ENCODE measurements at places on chromosomes 7 and 10. TPM values are rescaled to one million over a fixed set of nuclear protein-coding genes. Genes with fewer than 3 reads are reported as not detected.

DNA sequence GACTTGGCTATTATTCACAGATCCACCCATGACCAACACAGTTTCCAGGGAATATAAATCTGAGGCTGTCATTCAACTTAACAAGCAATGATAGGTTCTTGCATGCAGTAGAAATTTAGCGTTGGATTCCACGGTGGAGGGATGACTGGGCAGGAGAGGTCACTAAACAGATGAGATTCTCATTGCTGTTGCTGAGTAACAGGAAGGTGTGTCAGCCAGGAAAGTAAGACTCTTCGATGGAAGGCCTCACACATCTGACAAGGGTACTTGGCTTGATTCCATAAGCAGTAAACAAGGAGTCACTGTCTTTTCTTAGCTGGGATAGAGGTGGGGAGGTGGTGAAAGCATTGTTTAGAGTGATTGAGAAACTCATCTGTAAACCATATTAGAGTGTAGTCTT is 1152.0 kb downstream of the SORCS3 start:
- no peak for DNase-seq

- no peak for DNase-seq
These were observed 6.7 kb downstream of the OR13A1 start for GRCh38 chr10:45308707-45309106.

- DNase-seq: no peak
These were observed 65.5 kb downstream of the BPGM start for GRCh38 chr7:134712196-134712595.

DNA sequence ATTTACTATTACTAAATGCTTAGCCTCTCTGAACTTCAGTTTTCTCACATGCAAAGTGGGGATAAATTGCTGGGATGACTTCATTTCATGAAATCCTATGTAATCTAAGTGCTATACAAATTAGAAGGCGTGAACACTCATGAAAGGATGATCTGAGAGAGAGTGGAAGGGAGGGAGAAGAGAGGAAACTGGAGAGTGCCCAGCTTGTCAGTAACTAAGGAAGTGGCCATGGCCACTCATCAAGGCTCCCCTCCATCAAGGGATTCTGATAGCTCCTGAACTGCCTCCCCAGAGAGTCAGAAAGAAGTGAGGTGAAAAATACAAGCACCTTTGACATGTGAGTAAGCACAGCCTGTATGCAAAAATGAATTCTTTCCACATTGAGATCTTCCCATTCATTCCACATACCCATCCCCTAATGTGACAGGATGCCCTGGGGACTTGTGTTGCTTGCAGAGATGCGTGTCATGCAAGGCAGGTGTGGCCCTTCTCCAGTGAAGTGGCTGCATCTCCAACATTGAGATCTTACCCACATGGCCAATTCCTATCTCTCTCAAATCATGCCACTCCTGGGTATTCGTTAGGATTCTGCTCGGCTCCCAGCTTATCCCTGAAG is 76.5 kb upstream of the ITPRID1 start:
- DNase-seq: no peak

GRCh38 chr10:111705021-111705420 is 478.5 kb downstream of the GPAM start:
- no peak for DNase-seq

DNA sequence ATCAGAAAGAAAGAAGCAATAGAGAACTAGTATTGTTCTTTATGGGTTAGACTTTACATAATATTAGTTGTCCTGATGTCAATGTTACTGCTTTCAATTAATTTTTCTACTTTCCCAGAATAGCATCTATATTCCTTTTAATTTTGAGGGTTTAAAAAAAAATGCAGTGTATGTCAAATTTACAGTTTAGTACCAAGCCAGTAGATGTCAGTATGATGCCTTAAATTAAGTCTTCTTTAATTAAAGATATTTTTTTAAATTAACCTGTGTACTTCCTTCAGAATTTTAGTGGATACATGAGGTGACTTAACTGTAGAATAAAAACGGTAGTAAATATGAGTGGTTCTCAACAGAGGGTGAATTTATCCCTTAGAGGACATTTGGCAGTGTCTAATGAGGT is 35.2 kb upstream of the STOX1 start:
- DNase-seq: peak; percentile 30

GRCh38 chr7:45863715-45864114 is 9.2 kb downstream of the CCDC201 start:
- DNase-seq: no peak

DNA sequence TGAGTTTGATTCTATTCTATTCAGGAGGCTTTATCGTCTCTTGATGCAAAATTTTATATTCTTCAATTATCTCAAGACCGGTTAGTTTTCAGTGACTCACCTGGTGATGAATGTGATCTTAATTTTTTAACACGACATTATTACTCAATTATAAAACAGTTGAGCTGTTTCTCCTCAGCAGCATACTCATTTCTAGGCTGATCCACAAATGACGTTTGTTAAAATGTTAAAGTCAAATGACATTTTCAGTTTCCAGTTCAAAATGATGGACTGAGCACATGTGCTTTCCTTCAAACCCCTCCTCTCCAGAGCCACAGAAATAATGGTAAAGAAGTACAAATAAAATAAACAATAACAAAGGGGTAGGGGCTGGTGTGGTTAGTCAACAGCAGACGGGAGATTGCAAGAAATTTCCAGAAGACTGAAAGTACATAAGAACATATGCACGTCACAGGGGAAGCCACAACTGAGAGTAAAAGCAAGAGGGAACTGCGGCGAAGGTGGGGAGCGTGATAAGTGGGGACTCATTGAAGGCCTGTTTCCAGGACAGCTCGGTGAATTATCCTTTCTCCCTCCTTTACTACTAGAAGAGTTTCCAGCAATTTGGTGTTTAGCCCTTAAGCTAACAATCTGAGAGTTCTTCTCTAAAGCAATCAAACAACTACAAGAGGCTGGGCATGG is 10.9 kb downstream of the MACROH2A2 start:
- DNase-seq: no peak

GRCh38 chr10:72637398-72637857 is 11.5 kb upstream of the MICU1 start:
- peak; percentile 78 for DNase-seq

DNA sequence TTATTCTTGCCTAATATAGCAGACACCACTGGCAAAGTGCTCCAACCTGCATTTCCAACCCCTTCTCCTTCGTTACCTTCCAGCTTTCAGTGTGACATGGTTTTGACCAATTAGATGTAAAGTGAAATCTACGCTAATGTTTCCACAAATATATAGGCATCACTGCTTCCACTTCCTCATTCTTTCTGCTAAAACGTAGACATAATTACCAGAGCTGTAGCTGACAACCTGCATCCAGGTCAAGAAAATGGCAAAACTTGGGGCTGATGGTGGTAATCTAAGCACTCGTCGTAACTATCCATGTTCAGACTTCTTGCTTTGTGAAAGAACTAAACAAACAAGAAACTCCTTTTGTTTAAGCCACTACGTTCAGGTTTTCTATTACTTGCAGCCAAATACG is 41.8 kb upstream of the COL1A2 start:
- no peak for DNase-seq

DNA sequence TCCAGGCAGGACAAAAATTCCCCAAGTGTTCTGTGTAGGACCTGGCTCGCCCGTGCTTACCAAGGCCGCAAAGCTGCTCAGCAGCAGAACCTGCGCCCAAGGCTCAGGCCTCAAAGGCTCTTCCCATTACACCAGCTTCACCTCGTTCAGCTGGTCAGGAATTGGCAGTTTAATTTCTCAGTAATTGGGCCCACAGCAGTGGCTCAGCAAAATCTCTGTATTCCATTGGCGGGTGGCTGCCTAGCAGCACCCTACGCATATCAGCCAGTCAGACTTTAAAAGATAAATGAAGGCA is 5.8 kb downstream of the FZD9 start:
- DNase-seq: no peak

- DNase-seq: peak; percentile 23
These were observed 33.6 kb downstream of the PALD1 start for GRCh38 chr10:70512149-70512639.

- no peak for DNase-seq
These were observed 4.0 kb downstream of the MAFK start for GRCh38 chr7:1534330-1535099.

GRCh38 chr10:88901206-88901983 is 21.4 kb downstream of the STAMBPL1 start:
- peak; percentile 80 for DNase-seq

GRCh38 chr10:96497391-96497790 is 16.3 kb downstream of the TLL2 start:
- no peak for DNase-seq

DNA sequence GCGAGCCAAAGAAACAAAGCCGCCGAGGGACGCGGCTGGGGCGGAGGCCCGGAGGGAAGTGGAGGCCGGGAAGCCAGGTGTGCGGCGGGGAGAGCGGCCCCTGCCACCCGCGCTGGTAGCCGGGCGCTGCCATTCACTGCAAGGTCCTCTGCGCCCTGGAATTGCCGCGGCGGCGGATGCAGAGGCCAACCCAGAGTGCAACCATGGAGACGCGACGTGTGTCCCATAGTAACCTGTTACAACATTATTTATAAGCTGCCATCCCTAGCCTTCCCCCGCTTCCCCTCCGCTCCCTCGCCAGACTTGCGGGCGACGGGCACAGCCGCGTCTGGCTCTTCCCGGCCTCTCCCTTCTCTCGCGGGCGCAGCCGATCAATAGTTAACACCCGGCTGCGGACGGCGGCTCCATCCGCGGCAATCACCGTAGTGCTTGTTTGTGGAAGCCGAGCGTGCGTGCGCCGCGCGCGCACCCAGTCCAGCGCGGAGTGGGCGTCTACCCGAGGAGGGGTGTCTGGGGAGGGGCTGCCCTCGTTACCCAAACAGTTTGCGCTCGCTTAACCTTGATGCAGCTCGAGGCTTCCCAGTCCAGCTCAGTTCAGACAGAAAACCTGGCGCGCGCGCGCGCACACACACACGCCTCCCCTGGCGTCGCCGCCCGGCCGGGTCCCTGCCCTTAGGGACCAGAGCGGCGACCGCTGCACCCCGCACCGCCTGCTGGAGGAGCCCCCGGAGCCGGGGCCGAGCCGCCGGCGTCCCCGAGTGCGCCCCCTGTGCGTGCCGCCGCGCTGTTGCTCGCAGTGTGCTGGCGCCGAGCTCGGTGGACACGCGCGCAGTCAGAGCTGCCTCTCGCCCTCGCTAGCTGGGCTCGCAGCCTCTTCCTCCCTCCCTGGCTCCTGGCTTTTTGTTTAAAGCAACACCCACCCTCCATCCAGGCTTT is 165.4 kb upstream of the DPP6 start:
- DNase-seq: no peak

DNA sequence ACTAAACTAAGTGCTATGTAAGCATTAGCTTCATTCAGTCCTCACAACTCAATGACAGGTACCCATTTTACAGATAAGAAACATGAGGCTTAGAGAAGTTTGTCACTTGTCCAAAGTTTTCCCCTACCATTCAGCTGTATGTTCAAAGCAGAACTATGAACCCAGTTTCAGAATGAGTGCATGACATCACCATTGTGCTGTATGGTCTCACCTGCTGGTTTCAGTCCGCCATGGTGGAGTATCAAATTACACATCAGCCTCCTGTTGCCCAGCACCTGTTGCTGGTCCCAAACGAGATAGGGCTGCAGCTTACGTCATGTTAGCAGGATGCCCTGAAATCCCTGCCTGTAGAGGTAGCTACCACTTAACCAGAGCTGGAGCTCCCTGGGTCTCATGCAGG is 95.0 kb downstream of the DYNC1I1 start:
- DNase-seq: no peak

DNA sequence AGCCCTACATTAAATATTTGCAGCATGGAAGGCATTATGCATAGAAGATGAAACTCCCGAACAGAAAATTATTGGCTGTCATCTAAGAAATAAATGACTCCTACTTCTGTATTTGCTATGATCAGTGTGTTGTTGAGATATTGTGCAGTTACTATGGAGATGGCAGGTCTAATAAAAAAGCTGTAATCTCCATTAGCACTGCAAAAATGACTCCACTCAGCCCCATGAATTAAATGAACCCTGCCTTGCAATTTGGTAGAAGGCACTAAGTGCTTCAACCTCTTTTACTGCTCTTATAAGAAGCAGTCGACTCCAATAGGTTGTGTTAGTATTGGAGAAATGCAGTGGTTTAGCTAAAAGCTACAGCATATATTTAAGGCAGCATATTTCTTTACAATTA is 290.0 kb upstream of the PHYHIPL start:
- no peak for DNase-seq

GRCh38 chr10:130127364-130128061 is 8.7 kb upstream of the GLRX3 start:
- DNase-seq: peak; percentile 70

- no peak for DNase-seq
These were observed at the start of gene MLXIPL for GRCh38 chr7:73623798-73624668. Gene MLXIPL, minus strand, starts transcription at chr7:73624522. Its CDS starts 30 bp downstream, at chr7:73624492.

GRCh38 chr7:36021367-36021766 is 131.7 kb upstream of the EEPD1 start:
- no peak for DNase-seq

DNA sequence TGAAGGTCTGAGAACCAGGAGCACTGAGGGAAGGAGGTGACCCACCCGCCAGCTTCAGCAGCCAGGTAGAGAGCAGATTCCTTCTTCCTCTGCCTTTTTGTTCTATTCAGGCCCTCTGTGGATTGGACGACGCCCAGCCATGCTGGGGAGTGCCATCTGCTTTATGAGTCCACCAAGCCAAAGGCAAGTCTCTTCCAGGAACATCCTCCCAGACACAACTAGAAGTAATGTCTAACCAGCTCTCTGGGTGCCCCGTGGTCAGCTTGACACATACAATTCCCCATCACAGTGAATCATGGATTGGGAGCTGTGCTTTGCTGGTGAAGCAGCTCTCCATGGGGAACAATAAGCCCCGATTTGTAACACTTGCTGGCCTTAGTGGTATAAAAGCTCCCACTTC is 125.2 kb downstream of the CCDC3 start:
- DNase-seq: no peak

DNA sequence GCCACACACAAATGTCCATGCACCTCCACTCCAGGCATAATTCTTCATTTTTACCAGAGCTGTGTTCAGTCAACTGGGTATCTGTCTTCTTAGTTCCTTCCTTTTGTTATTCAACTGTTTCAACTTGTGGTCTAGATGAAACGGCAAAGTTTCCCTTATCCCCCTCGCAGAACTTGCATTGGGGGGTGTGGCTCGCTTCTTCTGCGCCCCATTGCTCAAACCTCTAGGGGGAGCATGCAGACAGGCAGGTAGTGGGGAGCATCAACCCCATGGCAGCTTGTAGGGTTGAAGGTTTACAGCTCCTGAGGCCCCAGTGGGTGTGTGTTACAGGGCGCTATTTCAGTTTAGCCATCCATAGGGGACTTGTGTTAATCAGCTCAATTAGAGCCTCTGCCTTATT is 38.3 kb upstream of the COBL start:
- no peak for DNase-seq

The ATP5F1C gene
- 343 TPM for total RNA-seq

The FOXP2 gene
- total RNA-seq: 1.7 TPM

The GPNMB gene
- under 0.01 TPM for total RNA-seq

The PHYHIPL gene
- not detected for total RNA-seq

The EGR2 gene
- total RNA-seq: 0.56 TPM

The AHCYL2 gene
- total RNA-seq: 5.7 TPM

The SFTPA1 gene
- not detected for total RNA-seq

The C10orf62 gene
- total RNA-seq: not detected

The GRK5 gene
- total RNA-seq: 11.9 TPM

The CTNNA3 gene
- 0.83 TPM for total RNA-seq
